ENCODE measurements at places on chromosomes 5 and 9.

GRCh38 chr9:123225374-123225813 lies 43.0 kb downstream of the STRBP start:
- DNase-seq = peak; percentile 89

DNA sequence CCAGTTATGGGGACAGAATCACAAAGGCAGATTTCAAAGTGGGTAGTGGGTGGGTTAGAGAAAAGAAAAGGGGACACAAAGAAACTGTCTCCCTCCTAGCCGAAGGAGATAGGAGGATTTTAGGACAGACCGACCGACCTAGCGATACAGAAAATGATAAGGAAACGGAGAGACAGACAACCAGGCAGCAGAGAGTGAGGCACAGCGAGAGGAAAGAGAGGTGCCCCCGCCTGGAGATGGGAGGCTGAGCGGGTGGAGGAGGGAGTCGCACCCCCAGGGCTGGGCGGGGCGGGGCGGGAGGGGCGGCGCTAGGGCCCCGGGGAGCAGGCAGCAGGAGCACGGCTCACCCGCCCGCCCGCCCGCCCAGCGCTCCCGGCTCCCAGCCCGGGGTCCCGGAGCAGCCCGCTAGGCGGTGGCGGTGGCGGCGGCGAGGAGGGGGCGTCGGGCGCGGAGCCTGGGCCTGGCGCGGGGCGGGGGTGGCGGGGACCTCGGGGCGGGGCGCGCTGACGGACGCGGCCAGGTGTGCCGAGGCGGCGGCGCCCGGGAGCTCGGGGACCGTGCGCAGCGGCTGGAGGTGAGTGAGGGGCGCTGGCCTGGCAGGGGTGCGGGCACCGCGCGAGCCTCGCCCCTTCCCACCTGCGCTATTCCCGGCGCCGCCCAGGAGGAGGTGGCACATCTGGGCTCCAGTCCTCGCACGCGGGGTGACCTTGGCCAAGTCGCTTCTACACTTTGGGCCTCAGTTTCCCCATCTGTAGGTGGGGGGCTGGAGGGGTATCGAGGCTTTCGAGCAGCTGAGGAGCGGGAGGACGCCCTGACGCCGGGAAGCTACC lies 15.9 kb upstream of the SYNPO start:
- DNase-seq = no peak

GRCh38 chr5:170266570-170267381 lies 30.8 kb downstream of the LCP2 start:
- DNase-seq = no peak

DNA sequence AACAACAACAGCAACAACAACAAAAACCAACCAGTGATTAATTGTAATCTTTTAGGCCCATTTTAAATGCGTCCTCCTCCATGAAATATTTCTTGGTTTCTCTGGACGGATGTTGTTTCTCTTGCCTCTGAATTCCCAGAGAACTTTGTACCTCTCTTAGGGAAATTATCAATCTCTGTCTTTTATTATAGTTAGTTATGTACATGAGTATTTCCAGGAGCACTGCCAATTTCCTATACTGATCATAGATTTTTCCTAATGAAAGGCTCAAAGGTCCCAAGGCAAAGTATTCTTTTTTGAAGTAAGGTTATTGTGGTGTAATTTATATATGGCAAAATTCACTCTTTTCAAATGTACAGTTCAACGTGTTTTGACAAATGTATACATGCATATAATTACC lies 20.4 kb upstream of the PALM2AKAP2 start:
- no peak for DNase-seq

- no peak for DNase-seq
Measured at GRCh38 chr5:126454535-126454934, 31.3 kb downstream of the GRAMD2B start.

- no peak for DNase-seq
Measured at GRCh38 chr9:114263853-114264510, 58.9 kb upstream of the ORM1 start.

DNA sequence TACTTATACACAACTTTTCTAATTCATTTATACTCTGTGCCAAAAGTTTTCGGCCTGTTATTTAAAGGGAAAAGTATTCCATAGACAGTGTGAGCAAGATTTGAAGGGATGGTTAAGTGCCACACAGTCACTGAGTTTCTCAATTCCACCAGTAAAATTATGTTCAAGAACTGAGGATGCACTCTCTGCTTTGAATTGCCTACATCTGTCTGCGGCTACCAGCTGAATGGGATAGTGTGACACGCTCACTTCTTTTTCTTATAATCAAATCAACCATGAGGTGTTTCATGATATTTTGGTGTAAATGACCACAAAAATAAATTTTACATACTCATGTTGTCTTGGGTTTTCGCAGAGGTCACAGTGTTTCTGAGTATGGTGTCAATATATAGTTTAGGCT lies 218.4 kb upstream of the TMEM161B start:
- DNase-seq = no peak

- DNase-seq = no peak
Measured at GRCh38 chr5:66904189-66904588, 292.4 kb downstream of the CD180 start.

DNA sequence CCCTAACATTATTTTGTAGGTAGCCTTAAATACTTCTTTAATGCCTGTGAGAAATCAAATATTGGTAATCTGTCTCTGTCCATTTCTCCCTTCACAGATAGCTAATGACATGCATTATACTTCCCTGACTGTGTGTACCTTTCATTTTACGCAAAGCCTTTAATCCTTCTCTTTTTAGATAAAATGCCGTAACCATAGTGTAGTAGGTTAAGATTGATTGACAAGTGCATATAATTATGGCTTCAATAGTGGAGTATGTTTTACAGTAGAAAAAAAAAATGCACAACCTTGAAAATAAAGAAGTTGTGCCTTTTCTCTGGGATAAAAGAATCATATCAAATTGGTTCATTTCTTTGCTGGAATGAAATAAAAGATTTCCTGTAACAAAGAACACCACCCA lies 559.6 kb upstream of the GRAMD2B start:
- no peak for DNase-seq

- no peak for DNase-seq
Measured at GRCh38 chr5:59529239-59529638, 364.3 kb downstream of the PDE4D start.

DNA sequence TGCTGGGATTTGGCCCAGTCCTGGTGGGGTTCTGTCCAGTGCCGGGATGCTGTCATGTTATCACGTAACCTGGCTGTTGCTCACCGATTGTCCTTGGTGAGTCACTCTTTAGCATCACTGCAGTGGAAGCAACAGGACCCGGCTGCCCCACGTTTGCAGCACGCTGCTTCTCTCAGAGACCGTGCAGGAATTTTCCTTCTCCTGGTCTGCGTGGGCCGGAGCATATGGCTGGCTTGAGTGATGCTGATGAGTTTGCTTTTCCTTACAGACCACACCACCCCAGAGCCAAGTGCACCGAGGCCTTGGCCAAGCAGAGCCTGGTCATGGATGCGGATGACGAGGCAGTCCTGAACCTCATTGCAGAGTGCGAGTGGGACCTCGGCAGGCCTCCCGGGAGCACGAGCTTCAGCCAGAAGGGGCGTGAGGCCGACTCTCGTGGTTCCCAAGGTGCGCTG lies 21.4 kb downstream of the CEP72 start:
- DNase-seq = no peak

- DNase-seq = no peak
Measured at GRCh38 chr5:177330991-177331842, 19.5 kb upstream of the MXD3 start.

- no peak for DNase-seq
Measured at GRCh38 chr9:20271096-20271495, 351.2 kb downstream of the MLLT3 start.

GRCh38 chr9:70795841-70796240 lies 325.6 kb downstream of the TRPM3 start:
- DNase-seq = no peak

DNA sequence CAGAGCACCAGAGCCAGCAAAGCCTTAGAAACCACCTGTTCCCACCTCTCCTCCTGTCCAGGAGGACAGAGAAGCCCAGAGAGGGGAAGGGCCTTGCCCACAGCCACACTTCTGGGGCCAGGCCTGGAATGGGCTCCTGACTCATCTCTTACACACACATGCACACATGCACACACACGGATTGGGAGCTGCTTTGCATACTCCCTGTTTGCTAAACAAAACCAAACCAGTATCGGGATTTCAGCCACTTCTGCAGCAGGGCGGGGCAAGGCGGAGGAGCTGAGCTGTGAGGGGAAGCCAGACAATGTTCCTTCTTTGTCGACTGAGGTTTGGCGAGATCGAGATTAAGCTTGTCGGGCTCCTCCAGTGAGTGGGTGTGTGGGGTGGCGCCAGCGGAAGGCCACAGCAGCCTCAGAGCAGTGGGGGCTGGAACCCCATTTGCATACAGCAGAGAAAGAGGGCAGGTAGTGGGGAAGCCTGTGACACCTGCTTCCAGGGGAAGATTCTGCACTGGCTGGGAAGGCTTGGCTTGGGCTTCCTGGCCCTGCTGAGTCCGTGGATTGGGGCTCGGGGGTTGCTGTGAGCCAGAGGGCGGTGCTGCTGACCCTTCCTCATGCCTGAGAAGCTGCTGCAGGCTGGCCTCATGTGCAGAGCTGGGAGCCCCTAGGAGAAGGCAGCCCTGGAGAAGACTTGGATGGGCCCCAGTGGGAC lies 16.1 kb downstream of the GFI1B start:
- DNase-seq = peak; percentile 21

DNA sequence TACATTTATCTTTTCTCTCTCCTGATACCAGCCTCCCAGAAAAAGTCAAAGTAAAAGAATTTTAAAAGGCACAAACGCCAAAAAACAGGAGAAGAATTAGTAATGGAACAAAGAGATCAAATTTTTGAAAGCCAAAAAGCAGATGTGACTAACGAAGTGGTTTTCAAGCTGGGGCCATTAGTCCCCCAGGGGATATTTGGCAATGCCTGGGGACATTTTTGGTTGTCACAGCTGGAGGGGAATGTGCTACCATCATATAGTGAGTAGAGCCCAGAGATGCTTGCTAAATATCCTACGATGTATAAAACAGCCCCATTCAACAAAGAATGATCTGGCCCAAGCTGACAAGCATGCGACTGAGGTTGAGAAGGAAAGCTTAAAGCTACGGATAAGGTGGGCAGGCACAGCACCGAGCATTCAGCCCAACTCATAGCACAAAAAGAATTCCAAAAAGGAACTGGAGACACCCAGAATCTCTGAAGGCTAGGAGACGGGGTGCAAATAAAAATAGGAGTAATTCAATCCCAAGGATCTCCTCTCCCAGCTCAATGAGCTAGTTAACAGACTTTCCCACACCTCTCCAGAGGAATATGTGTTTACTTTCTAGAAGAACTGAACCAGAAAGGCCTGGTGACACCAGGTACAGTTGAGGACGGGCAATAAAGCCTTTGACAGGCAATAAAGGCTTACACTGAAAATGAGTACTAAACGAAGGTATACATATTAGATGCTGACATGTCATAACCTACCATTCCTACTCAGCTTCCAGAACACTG lies 269.0 kb downstream of the DENND1A start:
- DNase-seq = no peak

GRCh38 chr5:173204185-173204979 lies 30.6 kb downstream of the NKX2-5 start:
- DNase-seq = no peak

- no peak for DNase-seq
Measured at GRCh38 chr5:113292462-113292861, 142.3 kb downstream of the TSSK1B start.

DNA sequence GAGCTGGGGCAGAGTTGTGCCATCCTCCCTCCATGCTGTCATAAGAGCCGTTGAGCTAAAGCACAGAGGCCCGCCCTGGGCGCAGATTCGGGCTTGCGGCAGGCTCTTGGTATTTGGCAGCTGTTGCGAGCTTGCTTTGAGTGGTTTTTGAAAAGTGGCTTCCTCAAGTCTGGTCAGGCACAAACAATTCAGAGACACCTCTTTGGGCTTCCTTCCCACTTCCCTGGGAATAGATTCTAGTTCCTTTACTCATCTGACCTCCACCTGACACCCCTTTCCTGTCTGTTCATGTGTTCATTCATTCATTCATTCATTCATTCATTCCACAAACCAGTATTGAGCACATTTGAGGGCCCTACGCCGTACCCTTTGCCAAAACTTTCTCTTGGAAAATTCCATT lies 27.4 kb downstream of the NCS1 start:
- DNase-seq = no peak

DNA sequence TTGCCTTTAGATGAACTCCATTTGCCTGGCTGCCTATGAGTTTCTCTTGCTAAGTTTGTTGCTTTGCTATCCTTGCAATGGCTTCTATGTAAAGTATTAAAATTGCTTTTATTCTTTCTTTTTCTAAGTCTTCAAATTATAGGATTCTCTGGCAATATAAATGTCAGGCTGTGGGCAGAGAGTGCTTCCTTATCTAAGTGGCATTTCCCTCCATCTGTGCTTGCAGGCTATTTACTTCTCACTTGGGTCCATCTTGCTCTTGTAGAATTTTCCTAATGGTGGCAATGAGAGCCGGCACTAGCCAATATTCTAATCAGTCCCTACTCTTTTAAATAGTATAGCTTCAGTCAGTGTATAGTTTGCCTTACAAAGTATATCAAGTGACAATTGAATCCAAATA lies 63.3 kb downstream of the FAM174A start:
- DNase-seq = no peak

- peak; percentile 78 for DNase-seq
Measured at GRCh38 chr5:56026863-56027300, 32.1 kb upstream of the IL6ST start.

- no peak for DNase-seq
Measured at GRCh38 chr5:170552621-170553115, 48.8 kb downstream of the KCNIP1 start.

- DNase-seq = no peak
Measured at GRCh38 chr5:40960037-40960436, 50.7 kb downstream of the C7 start.

GRCh38 chr5:173078878-173079277 lies 22.7 kb downstream of the CREBRF start:
- no peak for DNase-seq

Data from GM12864 (cell line).